Kidney glomerular epithelial cell (primary cell): ENCODE measurements at places on chromosomes 4 and X.

DNA sequence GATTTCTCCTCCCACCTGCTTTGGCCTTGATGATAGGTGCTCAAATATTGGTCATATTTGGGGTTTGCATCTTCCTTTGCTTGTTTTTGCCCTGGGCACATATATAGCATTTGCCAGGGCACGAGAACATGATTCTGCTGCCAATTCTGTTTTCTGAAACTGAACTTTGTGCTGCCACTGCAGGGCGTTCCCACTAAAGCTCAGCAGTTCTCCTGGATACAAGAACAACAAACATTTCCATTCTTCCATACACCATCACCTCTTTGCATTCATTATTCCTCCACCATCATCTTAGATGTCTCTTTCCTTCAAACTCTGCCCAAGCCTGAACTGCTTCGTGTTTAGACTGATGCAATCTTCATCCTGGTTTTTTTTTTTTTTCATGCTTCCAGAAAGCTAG, 36.3 kb upstream of the GATB start:
- DNase-seq = no peak

DNA sequence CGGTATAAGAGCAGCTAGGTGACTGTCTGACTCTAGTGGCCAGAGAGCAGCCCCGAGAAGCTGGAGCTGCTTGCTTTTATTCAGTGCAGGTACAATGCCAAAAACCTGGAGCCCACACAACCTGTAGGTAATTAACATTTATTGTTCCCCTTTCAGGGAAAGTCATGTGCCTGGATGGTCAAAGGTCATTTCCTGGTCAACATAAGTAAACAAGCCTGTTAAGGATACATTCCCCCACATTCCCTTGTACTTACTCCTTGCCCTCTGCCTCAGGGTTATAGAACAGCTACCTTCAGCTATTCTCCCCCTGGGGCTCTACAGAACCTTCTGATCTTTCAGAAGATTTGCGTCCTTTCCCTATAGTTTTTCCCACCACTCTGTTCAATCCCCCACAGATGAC, 253.4 kb downstream of the TMA16 start:
- no peak for DNase-seq

DNA sequence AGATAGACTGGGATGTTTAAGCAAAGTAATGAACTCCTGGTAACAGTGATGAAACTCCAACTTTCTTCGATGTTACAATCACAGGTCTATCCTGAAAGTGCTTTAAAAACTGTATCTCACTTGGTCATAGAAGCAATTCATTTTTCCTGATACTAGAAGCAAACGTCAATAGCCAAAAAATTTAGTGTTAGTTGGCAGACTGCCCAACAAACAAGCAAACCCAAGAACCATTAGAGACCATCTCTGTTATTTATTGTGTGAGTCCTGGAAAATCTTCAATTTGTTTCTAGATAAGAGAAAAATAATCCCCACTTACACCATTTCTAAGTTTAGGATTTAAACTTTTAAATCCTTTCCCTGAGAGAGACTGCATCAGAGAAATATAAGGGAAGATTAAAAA, 553.9 kb downstream of the INPP4B start:
- no peak for DNase-seq

GRCh38 chrX:78327370-78328086, at the start of gene CYSLTR1:
TSS of gene CYSLTR1 (minus strand) at chrX:78327611. CDS start at chrX:78273746, 53,865 bp downstream.
- DNase-seq = no peak

DNA sequence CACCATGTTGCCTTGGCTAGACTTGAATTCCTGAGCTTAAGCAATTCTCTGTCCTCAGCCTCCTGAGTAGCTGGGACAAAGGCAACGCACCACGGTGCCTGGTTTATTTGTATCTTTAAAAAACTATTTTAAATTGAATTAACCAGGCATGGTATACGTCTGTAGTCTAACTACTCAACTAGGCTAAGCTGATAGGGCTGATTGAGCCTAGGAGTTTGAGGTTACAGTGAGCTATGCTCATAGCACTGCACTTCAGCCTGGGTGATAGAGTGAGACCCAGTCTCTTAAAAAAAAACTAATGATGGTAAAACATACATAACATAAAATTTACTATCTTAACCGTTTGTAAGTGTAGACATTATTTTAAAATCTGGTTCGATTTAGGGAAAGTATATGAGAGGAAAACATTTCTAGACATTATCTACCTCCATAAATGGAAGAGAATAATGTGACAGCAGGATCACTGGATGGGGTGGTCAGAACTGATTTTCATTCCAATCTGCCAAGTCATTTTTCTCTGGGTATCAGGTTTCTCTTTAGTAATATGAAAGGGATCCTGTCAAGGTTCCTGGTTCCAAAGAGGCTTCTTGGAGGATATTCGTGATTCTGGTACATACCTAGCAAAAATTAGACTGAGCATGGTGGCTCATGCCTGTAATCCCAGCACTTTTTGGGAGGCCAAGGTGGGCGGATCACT, 8.7 kb upstream of the ITGB1BP2 start:
- no peak for DNase-seq

- no peak for DNase-seq
Measured at GRCh38 chrX:146614663-146615478, 194.7 kb upstream of the CXorf51B start.

GRCh38 chrX:69564665-69565064, 51.2 kb upstream of the EDA start:
- DNase-seq = no peak

GRCh38 chr4:5710961-5711478, at the start of gene EVC:
TSS of gene EVC (plus strand) at chr4:5711201. CDS start at chr4:5711381, 180 bp downstream.
- peak; percentile 68 for DNase-seq

DNA sequence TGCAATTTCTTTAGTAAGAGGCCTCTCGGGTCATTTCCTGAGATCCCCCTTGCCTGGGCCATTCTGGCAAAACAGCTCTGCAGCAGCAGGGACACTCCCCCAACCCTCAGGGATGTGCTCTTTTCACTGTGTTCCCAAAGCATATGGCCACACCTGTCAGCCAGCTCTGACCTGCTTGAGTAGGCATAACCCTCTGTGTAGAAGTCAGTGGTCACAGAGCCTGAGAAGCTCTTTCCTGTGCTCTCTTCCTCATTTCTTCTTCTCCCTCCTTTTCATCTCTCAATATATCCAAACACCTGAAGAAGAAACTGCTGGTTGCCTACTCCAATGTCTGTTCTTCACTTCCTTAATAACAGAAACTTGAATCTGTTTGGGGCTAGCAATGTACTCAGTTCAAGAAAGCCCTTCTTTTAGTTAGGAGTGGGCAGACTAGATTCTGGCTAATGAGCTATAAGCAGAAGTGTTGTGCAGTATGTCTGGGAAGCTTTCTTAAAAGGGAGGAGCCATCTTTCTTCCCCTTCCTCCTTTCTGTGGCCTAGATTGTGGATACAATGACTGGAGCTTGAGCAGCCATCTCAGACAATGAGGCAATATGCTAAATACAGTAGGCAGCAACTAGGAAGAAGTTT, 73.3 kb downstream of the PRPS1 start:
- no peak for DNase-seq

GRCh38 chr4:80922941-80923340, 107.6 kb upstream of the BMP3 start:
- DNase-seq = no peak

GRCh38 chr4:8188743-8189550, 10.1 kb upstream of the SH3TC1 start:
- DNase-seq = peak; percentile 12

DNA sequence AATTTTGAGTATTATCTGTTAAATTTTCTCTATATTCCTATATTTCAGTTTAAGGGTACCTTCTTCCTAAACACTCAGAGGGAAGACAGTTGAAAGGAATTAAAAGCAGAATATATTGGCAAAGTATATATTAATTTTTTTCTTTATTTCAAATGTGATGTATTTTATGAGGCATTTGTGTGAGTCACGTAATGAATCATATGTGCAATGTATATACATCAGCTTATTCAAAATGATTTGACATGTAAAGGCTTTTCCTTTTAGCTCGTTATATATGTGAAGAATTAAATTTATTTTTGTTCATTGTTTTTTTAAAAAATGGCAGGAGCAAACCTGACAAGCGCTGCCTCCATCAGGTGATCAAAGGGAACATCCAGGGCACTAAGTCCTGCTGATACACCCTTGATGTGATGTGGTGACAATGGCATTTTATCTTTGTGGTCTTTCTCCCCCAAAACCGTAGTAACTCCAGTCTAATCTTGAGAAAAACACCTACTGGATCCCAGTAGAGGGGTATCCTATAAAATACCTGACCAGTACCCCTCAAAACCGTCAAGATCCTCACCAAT, 8.9 kb downstream of the WWC2 start:
- DNase-seq = no peak

GRCh38 chrX:117751155-117751554, 365.5 kb downstream of the KLHL13 start:
- DNase-seq = no peak

- no peak for DNase-seq
Measured at GRCh38 chr4:85113706-85114105, 147.2 kb upstream of the WDFY3 start.

GRCh38 chr4:135177321-135177720, 975.7 kb upstream of the PABPC4L start:
- DNase-seq = no peak

DNA sequence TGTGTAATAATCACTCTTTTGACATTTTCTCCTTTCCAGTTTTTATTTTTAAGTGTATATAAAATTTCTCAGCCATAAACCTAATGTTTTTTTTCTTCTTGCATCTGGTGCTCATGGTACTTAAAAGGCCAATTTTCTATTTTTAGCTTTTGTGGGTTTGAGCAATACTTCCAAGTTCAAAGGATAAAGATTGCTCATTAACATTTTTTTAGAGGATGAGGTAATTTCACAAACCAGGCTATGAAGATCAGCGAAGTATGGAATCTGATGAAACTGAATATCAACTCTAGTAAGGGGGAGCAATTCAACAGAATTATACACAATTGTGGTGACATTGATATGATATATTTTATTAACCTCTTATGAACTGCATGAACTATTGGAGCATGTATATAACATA, 25.8 kb upstream of the KLHL34 start:
- peak; percentile 11 for DNase-seq

DNA sequence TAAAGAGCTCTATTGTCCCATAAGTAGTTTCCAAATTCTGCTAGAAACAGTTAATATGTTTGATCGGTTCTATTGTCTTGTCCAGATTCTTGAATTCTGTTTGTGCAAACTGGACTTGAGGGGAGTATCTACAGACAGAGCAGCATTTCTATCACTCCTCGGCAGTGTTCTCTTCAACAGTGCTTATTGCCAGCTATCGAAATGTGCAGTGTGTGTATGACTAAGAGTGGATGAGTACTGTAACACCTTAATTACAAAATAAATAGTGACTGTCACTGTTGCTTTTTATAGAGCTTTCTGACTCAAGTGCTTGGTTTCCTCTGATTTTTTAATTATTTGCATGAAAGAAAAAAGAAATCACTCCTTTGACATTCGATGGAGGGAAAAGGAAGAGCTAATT, 274.6 kb downstream of the RPA4 start:
- no peak for DNase-seq

DNA sequence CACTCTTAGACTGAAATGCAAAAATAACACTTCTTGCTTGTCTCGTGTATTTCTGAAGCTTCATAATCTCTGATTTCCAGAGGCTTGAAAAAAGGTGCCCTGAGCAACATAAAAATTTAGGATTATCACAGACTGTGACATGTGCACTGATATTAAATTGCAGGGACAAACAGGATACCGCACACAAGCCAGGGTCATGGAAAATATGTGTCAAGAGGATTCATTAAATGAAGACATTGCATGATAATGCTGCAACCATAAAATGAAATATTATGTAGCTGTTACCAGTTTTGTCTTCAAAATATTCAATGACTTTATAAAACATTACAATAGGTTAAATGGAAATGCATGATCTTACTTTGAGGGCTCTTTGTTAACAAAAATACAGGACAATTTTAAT, 328.0 kb downstream of the KCTD8 start:
- DNase-seq = no peak

- DNase-seq = no peak
Measured at GRCh38 chr4:1572010-1572385, 112.1 kb downstream of the FAM53A start.

GRCh38 chr4:145878501-145879435, 59.9 kb downstream of the ZNF827 start:
- DNase-seq = peak; percentile 31

DNA sequence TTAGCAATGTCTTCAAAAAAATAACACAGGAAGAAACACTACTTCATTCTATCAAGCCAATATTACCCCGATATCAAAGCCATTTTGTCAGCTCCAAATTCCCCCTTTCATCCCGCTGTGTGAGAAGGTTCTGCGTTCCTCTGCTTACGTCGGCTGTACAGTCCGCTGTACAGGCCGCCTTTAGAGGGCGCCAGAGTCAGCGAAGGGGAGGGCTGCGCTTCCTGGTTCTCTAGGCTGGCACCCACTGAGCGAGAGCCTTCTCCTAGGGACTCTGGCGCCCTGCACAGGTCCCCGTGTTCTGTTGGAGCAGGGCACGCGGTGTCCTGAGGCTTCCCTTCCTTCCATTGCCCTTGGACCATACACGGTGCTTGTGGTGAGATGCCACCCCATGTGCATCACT, 25.3 kb upstream of the CT45A1 start:
- DNase-seq = no peak

DNA sequence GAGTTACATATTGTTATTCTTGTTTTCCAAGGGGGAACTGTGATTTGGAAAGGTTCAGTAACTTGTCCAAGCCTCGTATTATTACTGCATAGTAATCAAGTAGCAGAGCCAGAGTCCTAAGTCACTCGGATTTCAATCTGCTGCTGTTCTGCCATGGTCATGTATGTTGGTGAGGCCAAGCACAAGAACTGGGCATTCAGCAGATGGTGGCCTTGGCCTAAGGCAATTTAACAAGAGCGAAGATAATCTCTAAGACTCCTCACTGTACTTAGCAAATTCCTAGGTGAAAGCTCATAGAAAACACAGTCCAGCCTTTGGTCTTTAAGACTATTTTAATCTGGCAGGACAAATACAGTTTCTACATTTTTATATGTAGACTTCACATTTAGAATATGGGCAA, 64.8 kb downstream of the NDST3 start:
- DNase-seq = no peak

DNA sequence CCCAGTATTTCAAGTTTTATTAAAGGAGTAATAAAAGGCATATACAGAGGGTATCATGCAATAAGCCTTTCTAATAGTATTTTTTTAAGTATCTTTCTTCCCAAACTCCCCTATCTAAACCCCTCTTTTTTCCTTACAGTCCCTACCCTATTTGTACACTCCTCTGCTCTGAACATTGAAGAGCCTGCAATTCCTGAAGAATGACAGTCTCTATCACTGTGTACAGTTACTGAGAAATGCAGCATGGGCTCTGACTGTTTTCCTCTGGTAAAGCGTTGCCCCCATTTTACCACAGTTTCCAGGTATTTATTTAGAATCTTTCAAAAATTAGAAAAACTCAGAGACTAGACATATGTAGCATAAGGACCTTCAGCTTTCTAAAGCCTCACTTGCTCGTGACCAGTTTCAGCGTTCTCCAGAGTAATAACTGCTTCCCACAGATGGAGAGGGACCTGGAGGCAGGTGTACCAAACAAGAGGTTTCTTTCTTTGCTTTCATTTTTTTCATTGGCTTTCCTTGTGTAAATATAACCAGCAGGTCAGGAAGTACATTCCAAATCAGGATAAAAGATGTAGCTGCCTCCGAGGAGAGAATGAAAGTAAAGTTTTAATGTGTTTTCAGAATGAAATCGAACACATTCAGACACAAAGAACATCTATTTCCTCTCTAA, 230.8 kb downstream of the CFAP299 start:
- DNase-seq = no peak

- DNase-seq = no peak
Measured at GRCh38 chrX:33339219-33339618, 127.9 kb upstream of the DMD start.

GRCh38 chr4:6391186-6391851, 81.1 kb downstream of the PPP2R2C start:
- DNase-seq = no peak

GRCh38 chr4:162139412-162139811, 24.4 kb downstream of the FSTL5 start:
- no peak for DNase-seq
